ENCODE measurements at places on chromosomes 3 and 15.

GRCh38 chr15:72237029-72237852 lies 6.3 kb upstream of the PKM start:
- no peak for DNase-seq

GRCh38 chr3:24578951-24579421 lies 84.3 kb upstream of the THRB start:
- DNase-seq: no peak

DNA sequence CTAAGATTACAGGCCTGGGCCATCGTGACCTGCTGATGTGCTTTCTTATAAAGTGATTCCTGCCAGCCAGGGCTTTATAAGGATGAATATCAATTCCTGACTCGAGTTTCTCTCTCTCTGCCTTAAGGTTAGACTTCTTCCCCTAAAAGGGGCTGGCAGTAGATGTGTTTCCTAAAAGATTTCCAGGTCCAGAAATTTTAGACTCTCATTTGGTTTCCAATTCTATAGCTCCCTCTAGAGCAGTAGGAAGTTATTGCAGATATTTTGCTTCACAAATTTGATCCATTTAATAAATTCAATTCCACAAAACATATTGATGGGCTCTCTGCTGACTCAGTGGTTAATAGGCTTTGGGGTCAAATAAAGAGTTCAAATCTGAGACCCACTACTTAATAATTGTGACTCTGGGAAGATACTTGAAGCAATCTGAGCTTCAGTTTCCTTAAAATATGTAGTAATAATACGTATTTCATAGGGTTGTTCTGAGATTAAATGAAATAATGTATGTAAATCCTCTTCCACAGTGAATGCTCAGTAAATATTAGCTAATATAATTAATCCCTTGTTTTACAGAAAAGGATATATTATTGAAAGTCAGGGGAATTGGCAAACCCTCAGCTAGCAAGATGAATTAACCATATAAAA lies 2.1 kb downstream of the TRIM69 start:
- DNase-seq: no peak

- DNase-seq: no peak
These were observed 346.0 kb downstream of the NLGN1 start for GRCh38 chr3:173743516-173743915.

DNA sequence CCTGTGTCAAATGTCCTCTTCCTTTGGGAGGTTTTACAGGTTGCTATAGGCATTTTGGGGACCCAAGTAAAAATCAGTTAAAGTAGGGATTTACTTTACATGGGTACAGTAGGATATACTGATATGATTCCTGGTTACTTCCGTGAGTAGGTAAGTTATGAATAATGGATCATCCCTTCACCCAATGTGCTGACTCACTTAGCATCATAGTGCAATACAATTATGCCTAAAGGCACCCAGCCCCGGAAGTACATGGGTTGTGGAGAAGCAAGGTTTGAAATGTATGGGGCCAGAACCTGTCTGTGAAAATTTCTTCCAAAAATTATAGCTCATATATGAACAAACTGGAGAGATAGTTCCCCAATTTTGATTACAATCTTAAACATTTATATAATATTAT lies 64.0 kb downstream of the GLB1 start:
- DNase-seq: no peak

GRCh38 chr3:126912491-126913195 lies 70.3 kb upstream of the PLXNA1 start:
- no peak for DNase-seq

DNA sequence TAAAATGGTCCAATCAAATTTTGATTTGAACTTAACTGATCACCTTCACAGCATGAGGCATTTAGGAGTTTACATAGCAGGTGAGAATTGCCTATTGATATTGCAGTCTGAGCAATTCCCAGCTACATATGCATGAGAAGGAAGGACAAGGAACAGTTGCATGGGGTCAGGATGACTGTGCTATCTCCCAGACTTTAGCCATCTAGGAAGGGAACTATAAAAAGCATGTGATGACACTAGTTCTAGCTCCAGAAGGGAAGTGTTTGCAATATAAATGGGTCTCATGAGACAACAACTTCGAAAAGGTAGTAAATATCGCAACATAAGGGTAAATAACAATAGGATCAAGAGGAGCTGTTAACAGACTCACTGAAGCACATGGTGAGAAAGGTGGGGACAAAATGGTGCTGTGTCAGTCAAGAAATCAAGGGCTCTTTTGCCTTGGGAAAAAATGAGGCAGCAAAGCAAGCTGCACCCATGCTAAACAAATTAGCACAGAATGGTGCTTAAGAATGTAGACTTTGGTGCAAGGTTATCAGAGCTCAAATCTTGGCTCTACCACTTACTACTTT lies 90.4 kb upstream of the SLC2A2 start:
- DNase-seq: no peak

GRCh38 chr3:12509466-12509865 lies 25.2 kb downstream of the TSEN2 start:
- no peak for DNase-seq

GRCh38 chr3:52246264-52246620 lies 683 bp downstream of the PPM1M start:
- DNase-seq: no peak

GRCh38 chr15:66765478-66766281 lies 63.6 kb downstream of the SMAD6 start:
- DNase-seq: no peak

GRCh38 chr3:43411429-43411828 lies 125.1 kb downstream of the SNRK start:
- DNase-seq: no peak

- no peak for DNase-seq
These were observed 23.0 kb downstream of the CPN2 start for GRCh38 chr3:194328053-194328657.

Data from stimulated activated CD8-positive, alpha-beta memory T cell treated with anti-CD3 and anti-CD28 coated beads, Interleukin-7, amount 100 ng/mL, for 1 hour (primary cell).